ENCODE measurements at places on chromosomes 2 and 18.

- DNase-seq: no peak
Measured at GRCh38 chr2:219285373-219285735, 6.2 kb downstream of the DNAJB2 start.

- no peak for DNase-seq
Measured at GRCh38 chr2:195307751-195308150, 349.3 kb upstream of the SLC39A10 start.

DNA sequence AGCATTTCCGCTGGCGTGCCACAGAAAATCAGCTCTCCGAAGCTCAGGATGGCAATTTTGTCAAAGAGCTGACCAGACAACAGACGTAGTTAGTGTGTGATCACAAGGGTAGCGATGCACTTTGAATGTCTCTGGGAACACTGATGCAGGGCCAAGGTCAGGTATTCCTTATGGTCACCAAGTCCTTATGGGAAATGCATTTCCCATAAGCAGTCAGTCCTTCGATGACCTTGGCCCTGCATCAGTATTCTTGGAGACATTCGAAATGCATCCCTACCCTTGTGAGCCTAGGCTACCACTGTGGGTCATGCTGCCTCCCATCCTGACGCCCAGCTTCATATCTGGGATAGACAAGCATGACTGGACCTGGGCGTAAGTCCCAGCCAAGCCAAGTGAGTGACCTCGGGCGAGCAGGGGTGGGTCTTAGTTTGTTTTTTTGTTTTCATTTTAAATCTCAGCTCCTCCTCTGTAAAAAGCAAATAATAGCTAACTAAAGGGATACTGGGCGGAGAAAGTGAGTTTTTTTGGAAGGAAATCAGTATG is 13.6 kb downstream of the ABCG5 start:
- no peak for DNase-seq

DNA sequence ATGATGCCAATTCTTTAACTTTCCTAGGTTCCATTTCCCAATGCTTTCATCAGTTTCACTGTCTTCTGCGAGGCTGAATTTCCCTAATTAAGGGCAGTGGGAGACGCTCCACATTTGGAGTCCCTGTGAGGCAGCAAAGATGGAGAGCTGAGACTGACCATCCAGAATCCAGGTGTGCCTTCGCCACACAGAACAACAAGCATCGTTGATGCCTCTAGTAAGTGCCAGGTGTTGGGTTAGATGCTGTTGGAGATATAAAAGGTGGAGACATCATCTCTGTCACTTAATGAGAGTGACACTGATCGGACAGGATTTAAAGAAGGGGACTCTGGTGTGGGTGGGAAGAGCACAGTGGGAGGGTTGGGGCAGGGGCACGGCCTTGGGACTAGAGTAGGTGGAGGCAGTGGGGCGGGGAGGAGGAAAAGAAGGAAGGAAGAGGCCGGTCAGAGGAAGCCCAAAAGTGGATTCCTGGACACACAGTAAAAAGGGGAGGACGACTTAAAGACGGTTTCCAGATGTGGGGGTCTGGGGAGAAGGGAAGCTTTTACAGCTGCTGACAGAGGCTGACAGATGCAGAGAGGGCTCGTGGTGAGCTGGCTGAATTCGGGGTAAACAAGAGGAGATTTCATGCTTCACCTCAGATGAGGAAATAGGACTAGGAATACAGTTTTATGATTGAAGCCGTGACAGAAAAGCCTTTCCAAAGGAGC is 113.0 kb downstream of the BCL2 start:
- DNase-seq: no peak

DNA sequence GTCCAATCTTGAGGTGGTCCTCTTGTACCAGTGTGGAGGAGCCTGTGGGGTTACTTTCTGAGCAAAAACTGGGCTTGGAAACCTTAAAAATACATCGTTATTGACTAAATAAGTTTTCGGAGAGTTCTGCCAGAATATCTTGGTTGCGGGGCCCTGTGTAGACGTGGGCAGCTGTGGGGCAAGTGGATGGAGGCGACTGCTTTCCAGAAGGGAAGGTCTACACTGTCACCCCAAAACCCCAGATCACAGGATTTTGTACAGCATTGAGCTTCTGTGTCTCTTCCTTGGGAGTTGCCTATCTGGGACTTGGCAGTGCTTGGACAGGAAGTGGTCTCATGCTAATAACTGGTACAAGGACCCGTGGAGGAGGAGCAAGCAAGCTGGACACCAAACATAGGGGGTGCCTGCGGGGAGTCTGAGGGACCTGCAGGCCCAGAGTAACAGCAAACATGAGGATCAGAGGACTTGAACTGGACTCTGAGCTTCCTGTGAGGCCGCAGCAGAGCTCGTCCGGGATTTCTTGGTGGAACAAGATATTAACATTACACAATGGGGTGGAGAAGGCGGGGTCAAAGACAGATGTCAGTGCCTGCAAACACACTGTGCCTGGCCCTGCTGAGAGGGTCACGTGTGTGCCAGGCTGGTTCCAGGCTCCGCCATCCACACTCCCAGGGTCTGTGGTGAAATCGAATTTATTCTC is 48.0 kb upstream of the CTLA4 start:
- no peak for DNase-seq

DNA sequence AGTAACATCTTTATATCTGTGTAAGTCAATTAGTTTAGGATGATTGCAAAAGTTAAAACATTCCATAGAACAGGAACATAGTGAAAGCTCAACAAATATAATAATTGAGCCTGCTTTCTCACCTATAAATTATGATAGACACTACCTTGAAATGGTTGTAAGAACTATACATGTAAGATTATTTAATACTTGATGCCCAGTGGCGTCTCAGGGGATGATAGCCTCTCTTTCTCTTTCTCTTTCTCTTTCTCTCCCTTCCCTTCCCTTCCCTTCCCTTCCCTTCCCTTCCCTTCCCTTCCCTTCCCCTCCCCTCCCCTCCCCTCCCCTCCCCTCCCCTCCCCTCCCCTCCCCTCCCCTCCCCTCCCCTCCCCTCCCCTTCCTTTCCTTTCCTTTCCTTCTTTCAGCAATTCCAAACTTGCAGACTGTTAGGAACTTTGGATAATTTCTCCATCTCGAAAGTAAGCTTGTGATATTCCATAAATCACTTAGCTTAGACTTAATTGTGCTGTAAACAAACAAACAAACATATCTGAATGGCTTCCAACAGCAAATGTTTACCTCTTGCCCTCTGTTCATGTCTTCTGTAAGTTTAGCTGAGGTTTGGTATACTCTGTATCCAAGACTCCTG is 1102.7 kb downstream of the TSN start:
- DNase-seq: no peak

- no peak for DNase-seq
Measured at GRCh38 chr2:18265614-18266586, 294.6 kb downstream of the RDH14 start.

DNA sequence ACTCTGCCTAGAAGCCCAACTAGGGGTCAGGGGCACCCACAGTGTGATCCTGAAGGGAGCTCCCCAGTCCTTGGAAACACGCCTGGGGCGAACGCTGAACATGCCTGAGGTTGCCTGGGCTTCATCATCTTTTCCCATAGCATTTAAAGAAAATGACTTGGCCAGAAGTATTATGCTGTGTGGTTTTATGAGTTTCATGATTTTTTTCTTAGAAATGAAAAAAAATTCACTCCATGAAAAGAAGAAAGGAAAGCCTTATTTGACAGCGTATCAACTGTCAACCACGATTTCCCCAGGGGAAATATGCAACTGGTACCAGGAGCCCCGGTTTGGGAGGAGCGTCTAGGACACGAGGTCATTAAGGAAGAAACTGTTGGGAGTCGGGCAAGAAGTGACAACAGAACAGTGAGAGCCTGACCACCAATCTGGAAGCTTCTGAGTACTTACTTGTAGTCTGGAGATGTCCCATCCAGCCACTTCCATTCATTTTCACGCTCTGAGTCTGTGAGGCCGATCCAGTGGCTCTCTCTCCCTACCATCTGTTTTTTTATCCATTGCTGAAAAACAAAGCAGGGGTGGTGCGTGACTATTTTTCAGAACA is 63.5 kb upstream of the THOC1 start:
- no peak for DNase-seq

GRCh38 chr2:16214391-16214790 is 274.0 kb downstream of the MYCN start:
- DNase-seq: no peak

DNA sequence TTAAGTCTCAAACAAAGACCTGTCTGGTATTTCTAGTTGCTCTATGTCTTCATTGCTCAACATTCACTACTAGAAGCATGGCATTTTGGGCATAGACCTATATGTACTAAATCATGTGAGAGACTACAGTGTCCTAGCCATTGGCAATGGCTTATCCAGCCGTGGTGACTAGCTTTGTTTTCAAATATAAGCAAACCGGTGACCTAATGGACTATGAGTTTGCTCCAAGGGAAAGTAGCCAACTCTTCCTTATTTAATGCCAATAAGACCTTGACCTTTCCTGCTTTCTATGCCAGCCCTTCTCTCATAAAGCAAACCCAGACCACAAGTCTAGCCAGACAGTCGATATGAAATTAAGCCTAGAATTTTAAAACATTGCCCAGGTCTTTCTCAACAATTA is 113.7 kb upstream of the CREB1 start:
- DNase-seq: no peak

GRCh38 chr2:129469389-129469788 is 510.1 kb upstream of the RAB6C start:
- DNase-seq: no peak

- DNase-seq: no peak
Measured at GRCh38 chr2:138447889-138448570, 53.5 kb upstream of the SPOPL start.

DNA sequence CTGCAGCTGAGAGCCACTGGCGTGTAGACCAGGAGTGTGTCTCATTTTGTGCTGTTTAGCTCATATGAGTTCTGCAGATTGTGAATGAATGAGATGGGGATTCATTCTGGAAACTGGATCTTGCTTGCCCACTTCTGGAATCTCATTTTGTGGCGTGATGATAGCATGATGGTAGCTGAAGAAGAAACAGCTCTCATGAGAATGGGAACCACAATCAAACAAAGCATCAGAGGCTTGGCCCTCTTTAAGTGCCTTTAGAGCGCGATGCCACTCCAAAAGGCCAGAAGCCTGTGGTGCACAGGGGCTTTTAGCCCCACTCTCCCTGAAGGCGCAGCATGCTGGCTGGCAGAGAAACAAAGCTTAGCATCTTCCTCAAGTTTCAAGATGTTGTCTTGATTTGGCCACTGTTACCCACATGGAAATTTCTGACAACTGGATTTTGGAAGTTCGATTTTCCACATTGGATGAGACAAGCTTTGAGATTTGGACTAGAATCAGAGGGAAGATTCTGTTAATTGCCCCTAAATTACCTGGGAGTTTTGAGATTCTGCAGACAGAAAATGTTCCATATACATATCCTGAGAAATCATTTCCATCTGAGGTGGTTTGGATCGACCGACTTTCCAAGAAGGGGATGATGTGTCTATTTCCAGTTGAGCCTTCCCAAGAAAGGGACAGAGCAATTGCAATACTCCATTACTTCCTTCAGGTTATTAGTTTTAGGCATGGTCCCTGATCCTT is 234.5 kb downstream of the VAPA start:
- no peak for DNase-seq

- no peak for DNase-seq
Measured at GRCh38 chr2:28305202-28305601, 87.5 kb upstream of the FOSL2 start.

DNA sequence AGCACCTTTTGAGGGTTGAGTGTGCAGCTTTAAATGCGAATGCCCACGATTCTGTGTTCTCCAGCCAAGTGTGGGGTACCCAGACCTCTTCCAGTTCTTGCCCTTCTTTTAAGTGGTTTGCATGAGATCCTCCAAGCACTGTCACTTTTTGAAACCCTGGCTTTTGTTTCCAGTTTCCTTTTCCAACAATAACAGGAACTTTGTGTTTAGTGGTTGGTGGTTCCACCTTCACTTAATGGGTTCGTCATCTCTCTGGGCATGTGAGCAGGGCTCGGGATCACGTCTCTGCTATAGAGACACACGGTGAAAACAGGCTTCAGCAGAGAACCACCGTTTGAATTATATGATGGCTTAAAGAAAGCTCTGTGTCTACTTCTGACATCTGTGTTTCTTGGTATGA is 197.6 kb downstream of the LDLRAD4 start:
- DNase-seq: no peak

- DNase-seq: no peak
Measured at GRCh38 chr18:51275712-51276476, 78.4 kb upstream of the MEX3C start.

DNA sequence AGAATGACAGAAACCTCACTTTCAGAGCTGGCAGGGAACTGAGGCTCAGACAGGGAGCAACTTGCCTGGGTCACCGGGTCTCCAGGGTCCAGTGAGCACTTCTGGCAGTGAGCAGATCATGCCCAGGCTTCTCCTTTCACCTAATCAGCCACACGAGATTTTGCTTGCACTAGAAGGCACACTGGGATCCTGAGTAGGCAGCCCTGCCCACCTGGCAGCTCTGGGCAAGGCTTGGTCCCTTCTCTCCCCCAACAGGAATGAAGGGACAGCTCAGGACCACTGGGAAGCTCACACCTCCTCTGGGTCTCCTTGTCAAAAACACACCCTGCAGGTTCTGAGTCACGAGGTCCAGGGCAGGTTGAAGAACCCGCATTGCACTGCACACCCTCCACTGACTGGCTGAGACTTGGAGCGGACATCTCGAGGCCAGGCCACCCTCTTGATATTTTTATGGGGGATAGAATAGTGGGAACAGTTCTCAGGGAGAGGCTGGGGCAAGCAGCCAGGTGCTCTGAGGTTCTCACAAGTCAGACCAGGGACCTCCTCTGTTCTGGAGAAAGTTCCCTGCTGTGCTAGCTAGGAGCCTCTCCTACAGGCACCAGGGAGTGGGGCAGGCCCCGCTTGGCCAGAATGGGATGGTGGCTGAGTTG is 5.7 kb downstream of the MAL start:
- DNase-seq: no peak

DNA sequence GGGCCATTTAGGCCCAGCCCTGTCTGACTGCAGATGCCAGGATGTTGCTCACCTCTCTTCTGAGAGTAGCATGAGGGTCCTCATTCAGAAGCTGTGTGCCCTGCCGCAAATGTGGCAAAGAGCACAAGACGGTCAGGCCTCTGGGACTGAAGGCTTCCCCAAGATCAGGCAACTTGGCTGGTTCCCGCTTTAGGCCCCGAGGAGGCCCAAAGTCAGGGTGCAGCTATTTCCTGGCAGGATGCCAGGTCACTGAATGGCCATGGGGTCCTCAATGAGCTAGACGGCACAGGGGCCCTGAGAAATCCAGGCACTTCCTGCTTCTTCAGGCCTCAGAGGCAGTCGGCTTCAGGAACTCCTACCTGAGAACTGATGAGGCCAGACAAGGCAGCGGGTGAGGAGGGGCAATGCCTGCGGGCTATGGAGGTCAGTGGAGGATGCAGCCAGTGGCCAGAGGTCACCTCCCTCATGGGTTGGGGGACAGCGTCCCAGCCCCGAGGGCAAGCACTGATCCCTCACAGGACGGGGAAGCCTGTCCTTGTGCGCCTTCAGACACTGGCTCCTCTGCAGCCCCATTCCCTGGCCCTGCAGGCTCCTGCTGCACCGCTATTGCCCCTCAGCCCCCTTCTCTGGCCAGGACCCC is 44.9 kb downstream of the LMAN2L start:
- DNase-seq: no peak

- no peak for DNase-seq
Measured at GRCh38 chr2:27572439-27572838, 10.4 kb upstream of the ZNF512 start.

GRCh38 chr2:85838181-85838580 is 50.6 kb downstream of the ST3GAL5 start:
- DNase-seq: no peak
